ENCODE measurements at places on chromosomes 16 and 17.
A peak's percentile ranks its signal among the peaks of the same experiment; 100 is the strongest.

DNA sequence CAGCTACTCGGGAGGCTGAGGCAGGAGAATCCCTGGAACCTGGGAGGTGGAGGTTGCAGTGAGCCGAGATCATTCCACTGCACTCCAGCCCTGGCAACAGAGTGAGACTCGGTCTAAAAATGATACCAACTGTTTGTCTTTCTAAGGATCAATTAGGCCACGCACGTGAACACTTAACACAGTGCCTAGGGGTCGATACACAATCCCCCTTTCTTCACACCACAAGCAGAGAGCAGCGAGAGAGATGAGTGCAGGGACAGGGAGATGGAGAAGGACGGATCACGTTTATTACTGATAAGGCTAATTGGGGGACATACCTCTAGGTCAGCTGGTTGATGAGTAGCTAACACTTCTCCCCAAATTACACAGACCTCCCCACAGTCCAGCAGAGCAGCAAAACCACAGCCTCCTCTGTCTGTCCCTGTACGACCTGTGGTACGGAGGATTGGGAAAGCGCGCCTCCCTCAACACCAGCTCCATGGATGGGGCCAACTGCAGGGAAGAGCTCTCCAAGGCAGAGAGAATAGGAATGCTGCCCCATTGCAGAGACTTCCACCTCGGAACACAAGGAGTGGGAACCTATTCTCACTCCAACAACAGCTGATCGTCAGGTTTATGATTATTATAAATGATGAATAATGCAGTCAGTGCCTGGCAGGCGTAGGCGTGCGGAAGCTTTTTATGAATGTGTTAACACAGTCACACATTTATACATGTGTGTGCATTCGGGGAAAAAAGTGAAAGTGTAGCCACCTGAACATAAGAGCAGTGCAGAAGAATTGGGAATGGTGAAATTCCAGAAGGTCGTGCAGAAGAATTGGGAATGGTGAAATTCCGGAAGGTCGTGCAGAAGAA is 155.1 kb downstream of the C16orf95 start:
- DNase-seq = no peak

DNA sequence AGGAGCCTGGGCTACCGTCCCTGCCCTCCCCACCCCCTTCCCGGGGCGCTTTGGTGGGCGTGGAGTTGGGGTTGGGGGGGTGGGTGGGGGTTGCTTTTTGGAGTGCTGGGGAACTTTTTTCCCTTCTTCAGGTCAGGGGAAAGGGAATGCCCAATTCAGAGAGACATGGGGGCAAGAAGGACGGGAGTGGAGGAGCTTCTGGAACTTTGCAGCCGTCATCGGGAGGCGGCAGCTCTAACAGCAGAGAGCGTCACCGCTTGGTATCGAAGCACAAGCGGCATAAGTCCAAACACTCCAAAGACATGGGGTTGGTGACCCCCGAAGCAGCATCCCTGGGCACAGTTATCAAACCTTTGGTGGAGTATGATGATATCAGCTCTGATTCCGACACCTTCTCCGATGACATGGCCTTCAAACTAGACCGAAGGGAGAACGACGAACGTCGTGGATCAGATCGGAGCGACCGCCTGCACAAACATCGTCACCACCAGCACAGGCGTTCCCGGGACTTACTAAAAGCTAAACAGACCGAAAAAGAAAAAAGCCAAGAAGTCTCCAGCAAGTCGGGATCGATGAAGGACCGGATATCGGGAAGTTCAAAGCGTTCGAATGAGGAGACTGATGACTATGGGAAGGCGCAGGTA is 762 bp downstream of the CDK12 start:
- DNase-seq = peak; percentile 45

DNA sequence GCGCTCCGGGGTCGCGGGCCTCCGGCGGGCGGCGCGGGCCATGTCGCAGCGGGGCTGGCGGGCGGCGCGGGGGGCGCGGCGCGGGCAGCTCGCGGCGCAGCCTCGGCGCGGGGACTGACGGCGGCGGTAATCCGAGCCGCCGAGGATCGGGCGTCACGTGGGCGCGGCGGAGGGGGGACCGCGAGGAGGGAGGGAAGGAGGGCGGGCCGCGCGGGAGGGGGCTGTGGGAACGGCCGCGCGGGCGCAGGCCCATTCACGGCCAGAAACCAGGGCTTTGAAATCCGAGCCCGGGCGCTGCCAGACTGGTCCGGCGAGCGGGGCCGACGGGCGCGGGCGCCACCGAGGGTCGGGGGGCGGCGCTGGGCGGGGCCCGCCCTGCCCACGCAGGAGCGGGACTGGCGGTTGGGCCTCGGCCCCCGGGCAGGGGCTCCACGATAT is at the start of gene MTSS2:
Gene MTSS2, minus strand, starts transcription at position 116 of the 438 bp plus-strand sequence. CDS start 262 bp downstream, outside the sequence.
- DNase-seq = peak; percentile 78

GRCh38 chr17:81713004-81713555 is 996 bp downstream of the SLC25A10 start:
- peak; percentile 22 for DNase-seq

DNA sequence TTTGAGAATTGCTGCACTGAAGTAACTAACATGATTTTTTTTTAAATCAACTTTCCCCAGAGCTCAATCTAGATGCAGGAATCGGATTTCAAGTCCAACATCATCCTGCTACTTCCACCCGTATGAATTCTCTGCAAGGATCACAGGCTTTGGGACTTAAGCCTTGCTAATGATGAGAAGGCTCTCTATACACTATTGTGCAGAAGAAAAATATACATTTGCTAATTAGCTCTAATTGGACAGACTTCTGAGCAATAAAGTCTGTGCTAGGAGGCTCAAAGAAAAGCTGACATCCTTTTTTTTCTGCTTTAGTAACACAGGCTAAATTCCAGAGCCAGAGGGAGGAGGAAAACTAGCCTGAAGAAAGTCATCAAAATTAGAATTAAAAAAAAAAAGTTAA is 433.6 kb downstream of the PMP22 start:
- DNase-seq = no peak

DNA sequence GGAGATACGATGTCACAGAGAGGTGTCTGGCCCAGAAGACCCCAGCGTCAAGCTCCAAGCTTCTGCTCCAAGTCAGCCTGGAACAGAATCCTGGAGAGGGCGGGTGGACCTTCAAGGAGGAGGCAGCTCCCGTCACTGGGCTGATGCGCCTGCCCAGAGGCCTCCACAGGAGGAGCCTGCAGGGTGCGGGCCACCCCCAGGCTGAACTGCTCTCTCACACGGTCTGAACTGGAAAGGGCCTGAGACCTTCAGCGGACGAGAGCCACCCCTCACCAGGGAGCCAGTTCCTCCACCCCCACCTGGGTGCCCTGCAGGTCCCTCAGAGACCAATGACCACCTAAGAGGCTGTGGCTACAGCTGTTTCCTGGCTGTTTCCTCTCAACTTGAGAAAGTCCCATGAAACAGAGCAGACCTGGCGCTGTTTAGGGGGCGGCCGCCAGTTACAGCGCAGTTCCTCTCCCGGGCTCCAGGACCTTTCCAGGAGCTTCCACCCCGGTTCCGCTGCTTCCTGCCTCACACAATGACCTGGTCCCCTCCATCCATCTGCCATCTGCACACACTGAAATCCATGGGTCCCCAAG is 36.0 kb upstream of the KLHDC4 start:
- DNase-seq = no peak

GRCh38 chr17:82101301-82101715 is 3.3 kb upstream of the FASN start:
- no peak for DNase-seq

DNA sequence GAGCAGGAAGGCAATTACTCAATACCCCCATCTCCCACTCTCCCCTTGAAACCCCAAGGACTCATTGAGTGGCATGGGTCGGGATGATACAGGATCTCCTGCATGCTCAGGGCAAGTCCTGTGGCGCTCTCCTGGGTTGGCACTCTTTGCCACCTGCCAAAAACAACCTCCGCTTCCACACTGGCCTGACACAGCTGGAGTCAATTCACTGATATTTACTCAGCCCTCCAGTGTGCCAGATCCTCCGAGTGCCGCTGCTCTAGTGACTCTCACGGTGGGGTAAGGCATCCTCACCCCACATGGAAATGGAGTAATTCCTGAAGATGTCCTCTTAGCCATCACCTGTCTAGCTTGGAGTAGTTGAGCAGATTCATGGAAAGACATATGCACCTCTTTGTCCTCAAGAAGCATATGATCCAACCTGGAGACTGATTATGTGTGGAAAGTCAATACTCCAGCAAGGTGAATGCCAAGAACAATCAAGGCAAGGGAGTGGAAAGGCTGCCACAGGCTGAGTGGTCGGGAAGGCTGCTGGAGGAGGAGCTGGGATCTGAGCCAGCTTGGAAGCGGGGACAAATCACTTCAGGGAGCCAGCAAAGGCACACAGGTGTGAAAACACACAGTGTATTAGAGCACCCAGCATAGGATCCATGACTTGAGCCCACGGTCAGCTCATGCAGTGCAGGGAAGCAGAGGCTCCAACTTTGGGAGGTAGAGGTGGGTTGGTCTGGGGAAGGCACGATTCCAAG is 12.6 kb upstream of the GOSR2 start:
- DNase-seq = peak; percentile 89

DNA sequence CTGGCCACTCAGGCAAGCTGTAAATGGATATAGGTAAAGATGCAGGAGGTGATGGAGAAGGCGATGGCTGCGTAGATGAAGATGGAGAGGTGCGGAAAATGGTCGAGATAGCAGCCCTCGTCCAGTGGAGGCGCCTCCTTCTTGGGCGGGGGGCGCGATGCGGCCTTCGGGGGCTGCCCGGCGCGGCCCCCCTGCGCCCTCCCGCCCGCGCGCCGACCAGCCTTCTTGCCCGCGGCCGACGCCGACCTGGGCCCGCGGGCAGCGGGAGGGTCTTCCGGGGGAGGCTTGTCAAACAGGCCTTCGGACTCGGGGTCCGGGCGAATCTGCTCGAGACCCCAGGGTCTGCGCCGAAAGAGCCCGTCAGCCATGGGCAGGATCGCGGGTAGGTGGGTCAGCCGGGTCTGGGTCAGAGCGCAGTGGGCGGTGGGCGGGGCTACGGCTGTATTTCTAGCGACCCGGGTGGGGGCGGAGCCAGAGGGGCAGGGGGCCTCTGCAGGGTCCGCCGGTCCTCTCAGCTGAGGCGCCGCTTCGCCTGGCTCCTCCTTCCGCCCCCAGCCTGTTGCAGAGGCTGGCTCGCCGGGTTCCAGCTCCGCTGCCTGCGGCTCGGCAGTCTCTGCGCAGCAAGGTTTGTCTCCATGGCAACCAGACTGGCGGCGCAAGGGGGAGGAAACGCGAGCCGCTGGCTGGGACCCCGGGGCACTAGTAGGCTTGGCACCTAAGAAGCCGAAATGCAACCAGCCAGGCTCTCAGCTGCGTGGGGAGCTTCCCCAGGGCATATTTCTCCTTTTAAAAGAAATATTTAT is 14.4 kb downstream of the MIS12 start:
- peak; percentile 83 for DNase-seq

DNA sequence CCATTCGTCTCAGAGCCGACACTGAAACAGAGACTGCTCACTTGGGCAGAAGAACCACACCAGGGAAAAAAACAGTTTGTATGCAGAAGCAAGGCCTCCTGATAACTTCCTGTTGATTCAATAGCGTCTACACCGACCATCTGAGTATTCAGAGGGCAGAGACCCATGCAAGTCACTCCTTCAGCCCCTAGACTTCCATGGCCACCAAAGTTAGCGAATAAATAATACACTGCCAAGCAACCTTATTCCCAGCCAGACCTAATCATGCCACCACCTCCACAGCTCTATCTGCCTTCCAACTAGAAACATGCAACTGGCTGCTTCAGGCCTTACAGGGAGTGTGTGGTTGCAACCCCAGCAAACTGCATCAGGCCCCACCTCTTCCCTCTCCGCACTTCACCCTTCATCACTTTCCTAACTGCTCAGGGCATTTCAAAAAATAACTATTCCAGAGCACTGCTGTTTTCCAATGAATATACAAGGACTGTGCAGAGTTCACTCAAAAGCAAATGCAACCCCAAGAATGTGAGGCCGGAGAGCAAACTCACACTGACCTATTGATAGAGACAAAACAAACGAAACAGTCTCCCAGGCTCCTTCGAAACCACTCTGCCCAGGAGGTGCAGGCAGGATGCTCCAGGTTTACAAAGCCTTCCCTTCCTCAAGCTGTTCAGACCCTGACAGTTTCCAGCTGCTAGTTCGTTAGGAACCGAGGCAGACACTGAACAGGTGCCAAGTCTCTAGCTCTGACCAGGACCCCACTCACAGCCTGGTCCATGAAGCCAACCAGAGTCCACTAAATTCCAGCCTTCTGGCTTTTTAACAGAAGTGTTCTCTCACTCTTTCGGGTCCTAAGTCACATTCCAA is 3.6 kb downstream of the USP7 start:
- no peak for DNase-seq

DNA sequence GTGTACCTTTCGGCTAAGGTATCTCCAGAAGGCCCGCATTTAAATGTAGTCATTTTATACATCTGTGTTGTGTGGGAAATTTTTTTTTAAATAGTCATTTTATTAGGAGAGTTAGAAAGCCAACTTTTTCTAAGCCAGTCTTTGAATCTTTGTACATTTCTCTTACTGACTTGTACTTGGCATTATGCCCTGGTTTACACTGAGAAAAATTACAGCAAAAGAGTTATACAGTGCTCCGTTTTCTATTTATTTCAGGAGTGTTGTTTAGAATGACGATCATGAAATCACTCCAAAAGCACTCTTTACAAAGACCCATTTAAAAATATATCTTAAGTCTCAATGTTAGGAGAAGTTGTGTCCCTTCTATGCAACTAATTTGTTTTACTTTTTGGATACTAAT is 91.8 kb downstream of the CYB561 start:
- DNase-seq = no peak

DNA sequence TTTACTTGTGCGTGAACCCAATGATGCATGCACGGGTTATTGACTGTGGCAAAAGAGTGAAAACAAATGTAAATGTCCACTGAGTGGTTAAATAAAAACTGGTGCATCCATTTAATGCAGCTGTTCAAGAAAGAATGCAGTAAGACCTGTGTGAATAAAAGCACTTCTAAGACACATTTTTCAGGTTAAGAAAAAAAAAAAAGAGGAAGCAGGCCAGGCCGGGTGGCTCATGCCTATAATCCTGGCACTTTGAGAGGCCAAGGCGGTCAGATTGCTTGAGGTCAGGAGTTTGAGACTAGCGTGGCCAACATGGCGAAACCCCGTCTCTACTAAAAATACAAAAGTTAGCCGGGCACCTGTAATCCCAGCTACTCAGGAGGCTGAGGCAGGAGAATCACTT is 11.8 kb downstream of the CNGB1 start:
- DNase-seq = no peak

- DNase-seq = no peak
These were observed 14.6 kb downstream of the CNGB1 start for GRCh38 chr16:57956270-57956808.

DNA sequence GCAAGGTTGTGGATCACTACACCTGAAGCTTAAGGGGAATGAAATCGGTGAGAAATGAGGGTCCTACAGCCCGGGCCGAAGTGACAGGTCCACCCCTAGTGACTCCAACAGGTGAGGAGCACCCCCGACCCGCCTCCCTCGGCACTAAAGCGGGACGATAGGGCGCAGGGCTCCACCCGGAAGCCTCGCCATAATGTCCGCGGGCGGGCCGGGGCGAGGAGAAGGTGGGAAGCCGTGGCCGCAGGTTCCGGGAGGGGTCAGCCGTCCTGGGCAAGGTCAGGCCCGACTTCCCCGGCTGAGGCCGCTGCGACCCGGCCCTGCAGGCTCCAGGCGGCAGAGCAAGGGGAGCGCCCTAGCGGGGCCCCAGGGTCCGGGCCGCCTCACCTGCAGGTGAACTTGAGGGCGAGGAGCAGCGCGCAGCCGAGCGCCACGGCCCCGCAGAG is 543 bp downstream of the TXNDC11 start:
- DNase-seq = no peak

All from NCI-H2081 (cell line).